ENCODE measurements at places on chromosomes 1 and 21. TPM values are rescaled to one million over a fixed set of nuclear protein-coding genes. Genes with fewer than 3 reads are reported as not detected.

DNA sequence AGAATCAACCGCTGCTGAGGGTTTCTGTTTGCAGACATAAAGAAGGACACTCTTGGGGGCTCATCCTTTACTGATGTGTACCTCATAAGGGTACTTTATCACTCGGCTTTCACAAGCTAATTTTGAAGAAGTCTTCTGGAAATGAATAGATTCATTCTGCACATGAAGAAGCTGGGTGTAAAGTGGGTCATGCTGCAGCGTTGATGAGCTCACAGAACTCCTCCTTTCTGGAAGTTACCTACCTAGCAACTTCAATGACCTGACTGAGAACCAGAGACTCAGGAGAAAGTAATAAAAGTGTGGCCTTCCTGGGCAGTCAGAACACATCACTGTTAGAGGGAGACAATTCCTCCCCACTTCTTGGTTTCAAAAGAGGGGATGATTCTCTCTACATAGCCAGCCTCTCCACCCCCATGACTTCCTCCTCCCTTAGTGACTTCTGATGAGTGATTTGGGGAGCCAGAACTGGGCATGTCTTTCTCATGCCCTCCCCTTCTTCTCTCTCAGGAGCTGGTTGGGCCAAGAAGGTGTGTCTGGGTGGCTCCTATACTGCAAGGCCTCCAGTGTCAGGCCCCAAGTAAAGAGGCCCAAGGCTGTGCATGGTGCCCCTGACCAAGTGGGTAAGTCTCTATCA lies 27.0 kb downstream of the PCNX2 start:
- DNase-seq = no peak

DNA sequence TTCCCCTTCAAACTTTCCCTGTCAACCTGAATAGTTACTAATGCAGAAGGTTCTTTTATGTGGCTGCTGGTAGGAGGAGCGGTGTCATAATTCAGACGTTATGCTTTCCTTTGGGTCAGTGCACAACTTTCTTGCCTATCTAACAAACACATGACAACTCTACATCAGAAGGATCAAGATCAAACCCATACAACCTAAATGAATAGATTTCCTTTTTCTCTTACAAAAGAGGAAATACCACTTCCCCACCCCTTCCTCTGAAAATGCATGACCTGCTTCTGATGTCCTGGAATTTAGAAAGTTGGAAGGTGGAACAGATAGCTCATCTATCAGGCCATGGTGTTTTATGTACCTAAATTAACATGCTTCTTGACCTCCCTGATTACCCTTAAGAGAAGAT lies 75.7 kb upstream of the ADGRL4 start:
- DNase-seq = no peak

DNA sequence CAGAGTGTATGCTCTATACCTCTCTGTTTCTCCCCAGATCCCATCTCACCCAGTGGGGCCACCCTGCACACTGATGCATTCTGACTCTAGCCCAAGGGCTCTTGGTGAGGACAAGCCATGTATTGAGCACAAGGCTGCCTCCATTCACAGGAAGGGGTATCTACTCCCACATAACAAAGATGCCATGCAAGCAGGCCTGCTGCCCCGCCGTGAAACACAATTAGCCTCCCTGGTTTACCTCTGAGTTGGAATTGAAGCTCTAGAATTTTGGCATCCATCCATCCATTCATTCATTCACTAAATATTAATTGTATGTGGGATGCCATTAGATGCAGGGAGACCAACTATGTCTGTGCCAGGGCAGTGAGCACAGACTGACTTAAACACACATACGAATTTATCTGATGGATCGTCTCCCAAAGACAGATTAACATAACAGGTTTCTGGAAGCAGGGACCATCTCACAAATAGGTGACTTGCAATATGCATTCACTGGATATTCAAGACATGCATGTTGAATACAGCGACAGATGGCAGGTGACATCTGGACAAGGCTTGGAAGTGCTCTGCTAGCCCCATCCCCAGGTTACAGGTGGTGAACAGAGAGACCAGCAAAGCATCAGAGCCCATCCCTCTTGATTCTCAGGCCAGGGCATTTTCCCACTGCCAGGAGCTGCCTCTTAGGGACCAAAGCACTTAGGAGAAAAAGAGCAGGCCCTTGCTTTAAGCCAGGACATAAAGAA lies 34.3 kb downstream of the TRABD2B start:
- DNase-seq = no peak

DNA sequence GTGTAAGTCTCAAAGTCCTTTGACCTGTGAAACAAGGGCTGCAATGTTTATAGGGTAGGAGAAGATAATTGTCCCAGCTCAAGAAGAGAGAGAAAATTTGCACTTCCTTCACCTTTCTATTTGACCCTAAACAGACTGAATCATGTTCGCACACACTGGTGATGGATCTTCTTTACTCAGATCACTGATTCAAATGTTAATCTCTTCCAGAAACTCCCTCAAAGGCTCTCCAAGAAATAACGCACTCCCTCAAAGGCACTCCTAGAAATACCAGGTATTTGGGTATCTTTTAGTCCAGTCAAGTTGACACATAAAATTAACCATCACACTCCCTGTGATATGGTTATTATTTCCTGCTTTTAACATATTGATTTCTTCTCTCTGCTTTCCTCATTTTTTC lies 30.5 kb upstream of the PTGS2 start:
- DNase-seq = no peak

DNA sequence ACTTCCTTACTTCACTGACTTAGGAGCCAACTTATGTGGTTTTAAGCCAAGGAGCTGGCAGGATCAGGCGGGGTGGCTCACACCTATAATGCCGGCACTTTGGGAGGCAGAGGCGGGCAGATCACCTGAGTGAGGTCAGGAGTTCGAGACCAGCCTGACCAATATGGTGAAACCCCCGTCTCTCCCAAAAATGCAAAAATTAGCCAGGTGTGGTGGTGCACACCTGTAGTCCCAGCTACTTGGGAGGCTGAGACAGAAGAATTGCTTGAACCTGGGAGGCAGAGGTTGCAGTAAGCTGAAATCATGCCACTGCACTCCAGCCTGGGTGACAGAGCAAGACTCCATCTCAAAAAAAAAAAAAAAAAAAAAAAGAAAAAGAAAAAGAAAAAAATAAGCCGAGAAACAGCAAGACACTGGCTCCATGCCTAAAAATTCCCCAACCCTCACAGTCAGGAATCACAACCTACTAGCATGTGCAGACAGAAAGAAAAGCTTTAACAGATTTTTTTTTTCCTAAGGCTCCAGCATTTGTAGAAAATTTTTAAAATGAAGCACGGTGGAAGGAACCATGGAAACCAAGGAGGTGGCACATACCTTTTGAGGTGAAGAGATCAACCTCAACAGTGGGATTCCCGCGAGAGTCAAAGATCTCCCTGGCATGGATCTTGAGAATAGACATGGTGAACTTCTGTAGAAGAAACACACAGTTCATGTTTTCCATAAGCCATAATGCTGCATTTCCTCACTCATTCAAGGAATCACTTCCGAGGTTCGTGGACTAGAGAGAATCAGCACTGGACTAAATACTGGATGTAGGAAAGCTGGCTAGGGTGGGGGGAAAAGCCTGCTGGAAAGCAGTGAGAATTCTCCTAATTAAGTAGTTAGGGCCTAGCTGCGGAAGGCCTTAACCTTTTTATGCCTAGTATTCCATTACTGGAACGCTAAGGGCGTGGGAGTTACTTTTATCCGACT lies 4.0 kb downstream of the ENO1 start:
- no peak for DNase-seq

GRCh38 chr1:116232989-116233514 lies 121.9 kb downstream of the MAB21L3 start:
- DNase-seq = no peak

CD52 gene
- 22.1 TPM for total RNA-seq

CCDC30 gene
- total RNA-seq = 0.19 TPM

DNA sequence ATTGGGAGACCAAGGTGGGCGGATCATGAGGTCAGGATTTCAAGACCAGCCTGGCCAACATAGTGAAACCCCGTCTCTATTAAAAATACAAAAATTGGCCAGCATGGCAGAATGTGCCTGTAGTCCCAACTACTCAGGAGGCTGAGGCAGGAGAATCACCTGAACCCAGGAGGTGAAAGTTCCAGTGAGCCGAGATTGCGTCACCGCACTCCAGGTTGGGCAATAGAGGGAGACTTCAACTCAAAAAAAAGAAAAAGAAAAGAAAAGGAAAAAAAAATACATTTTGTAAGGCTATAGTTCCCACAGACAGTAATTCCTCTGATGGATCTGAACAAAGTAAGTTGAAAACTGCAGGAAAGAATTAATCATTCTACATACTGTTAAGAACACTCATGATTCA lies 48.1 kb upstream of the CD46 start:
- no peak for DNase-seq

KANK4 gene
- not detected for total RNA-seq

GRCh38 chr1:228207381-228207810 lies 448 bp upstream of the OBSCN start:
- DNase-seq = no peak

DNA sequence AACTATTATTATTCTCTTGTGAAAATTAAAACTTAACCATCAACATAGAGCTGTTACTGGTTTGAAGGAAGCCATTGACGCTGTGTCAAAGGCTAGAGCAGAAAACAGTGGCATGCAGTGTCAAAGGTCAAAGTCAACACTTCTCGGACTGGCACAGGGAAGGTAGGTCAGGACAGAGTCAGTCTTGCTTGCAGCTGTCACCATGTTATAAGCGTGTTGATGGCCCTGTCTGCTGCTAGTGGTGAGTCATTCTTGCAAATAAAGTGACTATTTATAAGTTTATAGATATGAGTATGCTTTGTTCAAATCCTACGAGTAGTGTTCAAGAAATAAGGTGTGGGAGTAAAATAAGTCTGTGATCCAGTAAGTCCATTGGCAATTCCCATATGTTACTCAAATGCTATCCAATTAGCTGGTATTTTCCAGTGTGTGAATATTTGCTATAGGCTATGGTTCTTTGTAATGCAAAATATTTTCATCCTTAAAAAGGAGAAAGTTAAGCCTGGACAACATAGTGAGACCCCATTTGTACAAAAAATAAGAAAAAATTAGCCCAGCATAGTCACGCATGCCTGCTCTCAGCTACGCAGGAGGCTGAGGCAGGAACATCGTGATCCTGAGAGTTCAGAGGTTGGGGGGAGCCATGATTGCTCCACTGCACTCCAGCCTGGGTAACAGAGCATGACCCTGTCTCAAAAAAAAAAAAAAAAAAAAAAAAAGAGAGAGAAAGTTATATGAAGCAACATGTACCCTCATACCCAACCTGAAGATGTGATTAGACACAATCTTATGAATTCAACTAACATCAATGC lies 26.3 kb upstream of the TINAGL1 start:
- no peak for DNase-seq

RAB7B gene
- 23.5 TPM for total RNA-seq

GRCh38 chr1:234603221-234604204 lies 6.5 kb downstream of the IRF2BP2 start:
- DNase-seq = no peak

DNA sequence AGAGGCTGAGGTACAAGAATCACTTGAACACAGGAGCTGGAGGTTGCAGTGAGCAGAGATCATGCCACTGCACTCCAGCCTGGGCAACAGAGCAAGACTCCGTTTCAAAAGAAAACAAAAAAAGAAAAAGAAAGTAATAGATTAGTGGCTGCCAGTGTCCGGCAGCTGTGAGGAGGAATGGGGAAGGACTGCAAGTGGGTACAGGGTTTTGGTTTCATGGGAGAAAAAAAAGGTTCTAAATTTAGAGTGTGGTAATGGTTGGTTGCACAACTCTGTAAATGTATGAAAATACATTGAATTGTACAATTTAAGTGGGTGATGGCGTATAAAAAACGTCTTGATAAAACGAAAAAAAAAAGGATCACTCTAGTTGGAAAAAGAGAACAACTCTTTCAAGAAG lies 6.7 kb downstream of the TAF1A start:
- DNase-seq = no peak

GRCh38 chr21:14712121-14712715 lies 166.1 kb upstream of the SAMSN1 start:
- no peak for DNase-seq

BGLAP gene
- not detected for total RNA-seq

- DNase-seq = no peak
These were observed 3.4 kb downstream of the DIRAS3 start for GRCh38 chr1:68046885-68047658.

DNA sequence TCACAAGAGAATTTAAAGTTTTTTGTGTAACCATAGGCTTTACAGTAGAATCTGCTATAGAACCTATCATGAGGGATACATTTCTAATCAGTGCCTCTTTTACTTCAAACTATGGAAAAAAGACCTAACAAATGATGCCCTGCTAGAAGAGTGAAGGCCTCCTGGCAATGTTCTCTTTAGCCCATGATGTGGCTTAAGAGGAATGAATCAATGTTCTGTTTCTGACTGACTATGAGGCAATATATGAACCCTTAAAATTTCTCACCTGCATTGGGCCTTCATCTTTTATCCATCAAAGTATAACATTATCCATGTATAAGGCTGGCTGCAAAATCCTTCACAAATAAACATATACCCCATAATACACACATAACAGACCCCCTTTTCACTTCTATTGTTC lies 65.7 kb upstream of the IL12RB2 start:
- no peak for DNase-seq

NPL gene
- 13.7 TPM for total RNA-seq

GRCh38 chr1:225813214-225813964 lies 3.5 kb downstream of the EPHX1 start:
- DNase-seq = no peak

- no peak for DNase-seq
These were observed 2.4 kb downstream of the PLA2G4A start for GRCh38 chr1:186831168-186831567.

EFHD2 gene
- 57.8 TPM for total RNA-seq

DNA sequence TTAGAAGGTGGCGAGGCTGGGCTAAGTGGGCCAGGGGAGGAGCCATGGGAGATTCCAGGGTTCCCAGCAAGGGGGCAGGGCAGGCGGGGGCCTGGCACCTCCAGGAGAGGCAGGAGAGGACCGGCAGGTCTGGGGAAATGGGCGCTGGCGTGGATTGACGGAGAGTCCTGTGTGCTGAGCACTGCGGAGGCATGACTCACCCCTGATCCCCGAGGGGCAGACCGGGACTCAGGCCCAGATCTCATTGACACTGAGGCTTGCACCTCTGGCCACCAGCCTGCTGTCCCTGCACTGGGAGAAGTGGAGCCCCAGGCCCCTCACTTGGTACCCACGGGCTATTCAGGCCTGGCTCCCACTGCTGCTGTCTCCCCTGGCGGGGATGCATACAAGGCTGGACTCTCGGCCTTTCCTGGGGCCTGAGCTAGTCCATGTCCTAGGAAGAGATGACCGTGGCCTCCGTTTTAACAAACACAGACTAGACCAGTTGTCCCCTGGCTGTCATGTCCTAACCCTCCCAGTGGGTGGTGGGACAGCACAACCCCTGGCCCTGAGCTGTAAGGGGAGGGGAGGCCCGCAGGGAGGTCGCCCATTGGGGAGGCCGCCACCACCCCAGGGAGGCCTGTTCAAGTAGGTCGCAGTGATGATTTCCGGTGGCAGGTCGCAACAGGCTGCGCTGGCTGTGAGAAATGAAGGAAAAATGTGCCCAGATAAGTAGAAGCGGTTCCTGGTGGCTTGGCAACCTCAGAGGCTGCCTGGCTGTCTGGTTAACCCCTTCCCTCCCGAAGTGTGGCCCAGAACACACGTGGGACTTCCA lies 39.7 kb downstream of the RIPK4 start:
- no peak for DNase-seq
